ENCODE measurements at places on chromosomes 2 and 18. TPM values are rescaled to one million over a fixed set of nuclear protein-coding genes. Genes with fewer than 3 reads are reported as not detected.

The SH2D6 gene
- total RNA-seq, result not detected

DNA sequence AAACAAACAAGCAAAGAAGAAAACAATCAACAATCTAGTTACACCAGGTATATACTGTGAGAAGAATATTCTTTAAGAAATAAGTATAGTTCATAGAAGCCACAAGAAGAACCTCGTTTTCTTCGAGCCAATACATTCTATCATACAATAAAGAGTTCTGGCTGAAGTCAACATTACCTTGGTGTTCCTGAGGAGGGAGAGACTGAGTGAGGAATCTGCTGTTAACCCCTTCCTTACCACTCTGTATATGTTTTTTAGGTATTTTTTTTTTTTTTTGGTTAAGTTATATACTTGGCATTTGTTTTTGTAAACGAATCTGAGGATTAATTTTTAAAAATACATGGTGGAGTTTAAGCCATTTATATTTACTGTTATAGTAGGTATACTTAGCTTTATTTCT lies 412.5 kb downstream of the NUP35 start:
- no peaks in the 10 kb centered on the region for H3K27me3 ChIP-seq
- H3K36me3 ChIP-seq, result no peaks in the 10 kb centered on the region
- no peak overlapping the region for H3K27ac ChIP-seq
- no peaks in the 10 kb centered on the region for H3K4me1 ChIP-seq

- no peak overlapping the region for H3K4me3 ChIP-seq
- no peak overlapping the region for H3K27ac ChIP-seq
- no peaks in the 10 kb centered on the region for H3K4me1 ChIP-seq
- H3K27me3 ChIP-seq, result peaks cover 4% of the 10 kb centered on the region
- DNase-seq, result no peak
- H3K36me3 ChIP-seq, result no peaks in the 10 kb centered on the region
Observed at GRCh38 chr2:107414376-107414775, 412.3 kb upstream of the RGPD4 start.

GRCh38 chr18:58758606-58759005 lies 87.3 kb downstream of the MALT1 start:
- peaks cover 7% of the 10 kb centered on the region for H3K4me1 ChIP-seq
- H3K27ac ChIP-seq, result no peak overlapping the region
- no peak overlapping the region for H3K4me3 ChIP-seq

- H3K4me3 ChIP-seq, result no peak overlapping the region
- DNase-seq, result no peak
- H3K27ac ChIP-seq, result no peak overlapping the region
Observed at GRCh38 chr2:134676960-134677359, 41.8 kb downstream of the TMEM163 start.

DNA sequence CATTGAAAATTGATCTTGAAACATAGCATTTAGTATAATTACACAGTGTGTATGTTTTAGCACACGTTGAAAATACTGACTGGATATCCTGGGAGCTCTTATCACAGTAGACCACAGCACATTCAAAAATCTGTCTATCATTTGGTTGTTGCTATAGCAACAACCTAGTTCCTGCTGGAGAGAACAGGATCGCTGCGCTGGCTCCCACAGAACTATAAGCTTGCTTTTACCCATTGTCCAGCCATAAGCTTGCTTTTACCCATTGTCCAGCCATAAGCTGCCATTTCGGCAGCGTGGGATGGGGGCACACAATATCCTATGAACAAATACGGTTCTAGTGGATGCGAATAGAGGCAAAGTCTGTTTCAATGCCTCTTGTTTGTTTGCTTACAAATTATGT lies 70.4 kb upstream of the ST6GAL2 start:
- H3K27me3 ChIP-seq, result no peaks in the 10 kb centered on the region
- DNase-seq, result no peak
- no peaks in the 10 kb centered on the region for H3K4me1 ChIP-seq
- H3K36me3 ChIP-seq, result no peaks in the 10 kb centered on the region
- no peak overlapping the region for H3K4me3 ChIP-seq

GRCh38 chr2:143442193-143442592 lies 313.0 kb downstream of the ARHGAP15 start:
- H3K4me1 ChIP-seq, result no peaks in the 10 kb centered on the region
- H3K27me3 ChIP-seq, result no peaks in the 10 kb centered on the region

DNA sequence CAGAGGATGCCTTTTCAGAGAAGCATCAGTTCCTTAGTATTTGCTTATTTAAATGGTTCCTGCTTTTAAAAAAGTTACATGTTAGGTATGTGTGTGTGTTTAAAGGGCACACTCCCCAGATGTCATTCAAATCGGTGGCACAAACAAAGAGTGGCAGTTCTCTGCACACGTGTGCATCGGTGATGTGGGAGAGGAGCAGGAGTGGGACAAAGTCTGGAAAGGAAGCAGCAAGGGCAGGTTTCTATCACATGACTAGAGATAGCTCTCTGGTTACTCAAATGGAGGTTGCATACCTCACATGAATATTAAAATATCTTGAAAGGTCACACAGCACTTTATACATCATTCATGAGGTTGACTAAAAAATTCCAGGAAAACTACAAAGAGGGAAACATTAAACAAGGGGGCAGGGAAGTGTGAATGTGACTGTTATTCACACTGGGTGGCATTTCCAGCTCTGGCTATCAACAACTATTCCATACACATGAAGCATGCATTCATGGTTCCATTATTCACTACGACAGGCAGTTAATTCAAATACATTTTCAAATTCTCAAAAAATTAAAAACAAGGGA lies 64.7 kb downstream of the SEPTIN10 start:
- H3K4me1 ChIP-seq, result no peaks in the 10 kb centered on the region
- H3K36me3 ChIP-seq, result peaks cover 12% of the 10 kb centered on the region
- H3K27ac ChIP-seq, result no peak overlapping the region
- H3K27me3 ChIP-seq, result no peaks in the 10 kb centered on the region

DNA sequence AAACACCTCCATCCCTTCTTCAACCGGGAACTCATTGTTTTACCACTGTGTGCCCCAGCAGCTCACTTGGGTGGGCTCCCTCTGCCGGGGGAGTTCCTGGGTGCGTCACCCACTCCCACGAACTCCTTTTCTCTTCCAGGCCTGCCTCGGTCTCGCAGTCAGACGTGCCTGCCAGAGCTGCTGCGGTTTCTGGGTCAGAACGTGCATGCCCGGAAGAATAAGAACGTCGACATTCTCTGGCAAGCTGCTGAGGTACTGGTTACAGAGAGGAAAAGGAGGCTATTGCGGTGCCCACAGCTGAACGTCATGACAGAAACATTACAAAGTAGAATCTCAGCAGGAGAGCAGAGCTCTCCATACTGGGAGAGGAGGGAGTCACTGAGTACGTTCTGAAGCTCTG lies 35.6 kb downstream of the COA5 start:
- no peaks in the 10 kb centered on the region for H3K4me1 ChIP-seq
- no peak overlapping the region for H3K27ac ChIP-seq
- H3K4me3 ChIP-seq, result no peak overlapping the region
- H3K27me3 ChIP-seq, result no peaks in the 10 kb centered on the region
- DNase-seq, result no peak

Measured in liver (tissue), 10 donors.